Stimulated activated CD8-positive, alpha-beta memory T cell treated with anti-CD3 and anti-CD28 coated beads, Interleukin-7, amount 100 ng/mL, for 4 hours (primary cell): ENCODE measurements at places on chromosomes 2 and 18.

- no peak for DNase-seq
Measured at GRCh38 chr2:1494257-1494656, 81.0 kb downstream of the TPO start.

GRCh38 chr2:203819434-203820133, 48.0 kb upstream of the CTLA4 start:
- DNase-seq: no peak

DNA sequence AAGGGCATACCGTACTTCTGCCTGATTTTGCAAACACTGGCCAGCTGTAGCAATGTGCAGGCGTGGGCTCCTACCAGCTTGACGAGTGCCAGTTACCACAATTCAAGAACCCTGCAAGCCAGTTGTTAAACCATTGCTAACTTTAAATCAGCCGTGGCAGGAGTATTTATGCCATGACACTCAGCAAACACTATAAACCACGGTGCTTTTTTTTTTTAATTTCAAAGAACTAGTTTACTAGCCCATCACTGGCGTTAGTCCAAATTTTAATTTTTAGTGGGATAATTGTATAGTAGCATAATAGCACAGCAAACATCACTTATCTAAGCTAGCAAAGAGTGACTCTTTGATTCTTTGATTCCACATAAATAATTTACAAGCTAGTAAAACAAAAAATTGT, 111.1 kb downstream of the COL4A4 start:
- DNase-seq: no peak

DNA sequence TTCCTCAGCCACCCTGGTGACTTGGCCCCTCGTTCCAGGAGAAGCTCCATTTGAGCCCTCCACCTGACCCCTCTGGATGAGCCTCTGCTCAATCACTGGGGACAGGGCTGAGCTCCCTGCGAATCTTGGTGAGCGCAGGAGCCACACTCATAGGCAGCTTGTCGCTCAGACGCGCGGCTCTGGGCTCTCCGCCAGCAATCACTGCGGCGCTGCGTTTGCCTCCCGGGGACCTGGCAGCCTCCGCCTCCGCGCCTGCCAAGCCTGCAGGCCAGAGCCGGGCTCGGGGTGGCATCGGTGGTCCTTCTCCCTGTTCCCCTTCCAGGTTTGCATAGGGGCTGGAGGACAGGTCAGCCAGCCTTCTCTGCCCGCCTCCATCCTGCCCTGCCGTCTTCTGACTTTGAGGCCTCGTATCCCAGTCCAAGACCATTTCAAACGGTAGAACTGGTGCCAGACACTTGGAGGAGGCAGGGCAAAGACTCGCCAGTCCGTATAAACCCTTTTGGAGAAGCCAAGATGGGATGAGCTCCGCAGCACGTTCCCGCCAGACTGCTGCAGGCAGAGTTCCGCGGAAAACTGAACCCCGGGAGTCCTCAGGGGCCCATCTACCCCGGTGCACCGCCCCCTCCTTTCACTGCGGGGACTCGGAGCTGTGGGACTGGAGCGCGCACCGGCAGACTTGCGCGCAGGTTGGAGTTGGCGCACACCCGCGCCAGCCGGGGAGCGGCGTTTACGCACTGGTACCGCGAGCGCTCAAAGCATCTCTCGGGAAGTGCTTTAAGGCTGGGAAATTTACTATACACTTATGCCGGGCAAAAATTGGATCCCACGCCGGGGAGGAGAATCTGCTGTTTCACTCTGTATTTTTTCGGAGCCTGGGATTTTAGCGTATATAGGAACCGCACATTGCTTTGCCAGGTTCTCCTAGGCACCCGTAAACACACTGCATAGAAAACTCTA, 1.1 kb upstream of the TACR1 start:
- no peak for DNase-seq

GRCh38 chr2:238046725-238047270, 14.0 kb upstream of the SCLY start:
- DNase-seq: no peak

GRCh38 chr2:174972924-174973323, 32.3 kb downstream of the CHN1 start:
- DNase-seq: no peak

DNA sequence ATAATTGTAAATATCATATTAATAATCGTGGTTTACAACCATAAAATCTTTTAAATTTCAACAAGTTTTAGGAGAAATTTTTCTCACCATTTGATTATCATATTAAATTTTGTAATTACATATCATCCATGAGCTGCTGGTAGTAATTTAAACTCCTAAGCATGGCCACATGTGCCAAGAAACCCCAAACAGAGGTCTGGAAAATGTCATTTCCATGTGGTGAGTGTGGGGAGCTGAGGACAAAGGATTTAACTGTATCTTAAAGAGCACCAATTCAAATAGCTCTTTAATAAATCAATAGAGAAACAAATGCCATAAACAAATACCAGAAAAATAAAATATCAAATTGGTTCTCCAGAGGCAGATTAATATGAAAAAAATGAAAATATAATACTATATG, 26.3 kb downstream of the PSME4 start:
- no peak for DNase-seq

GRCh38 chr2:9741110-9741509, 102.2 kb upstream of the TAF1B start:
- DNase-seq: no peak

- DNase-seq: no peak
Measured at GRCh38 chr2:147094077-147094476, 750.8 kb upstream of the ACVR2A start.

DNA sequence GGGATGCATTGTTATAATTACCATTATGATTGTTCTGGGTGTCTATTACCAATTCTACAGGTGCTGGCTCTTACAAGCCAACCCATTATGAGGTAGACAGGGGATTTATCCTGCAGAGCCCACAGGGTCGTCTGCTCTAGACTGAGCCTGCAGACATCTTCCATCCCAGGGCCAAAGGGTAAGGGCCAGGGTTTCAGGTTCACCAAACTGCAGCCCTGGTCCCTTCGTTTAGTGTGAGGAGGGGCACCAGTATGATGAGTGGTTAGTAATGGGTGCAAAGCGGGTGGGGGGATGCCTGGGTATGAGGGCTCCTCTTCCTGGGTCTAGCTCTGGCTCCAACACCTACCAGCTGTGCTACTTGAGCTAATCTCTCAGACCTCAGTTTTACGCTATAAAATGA, 1.2 kb upstream of the ARID5A start:
- no peak for DNase-seq

- no peak for DNase-seq
Measured at GRCh38 chr2:154709215-154709614, 10.7 kb downstream of the KCNJ3 start.

GRCh38 chr2:96427169-96427568, 78.0 kb downstream of the NEURL3 start:
- no peak for DNase-seq

DNA sequence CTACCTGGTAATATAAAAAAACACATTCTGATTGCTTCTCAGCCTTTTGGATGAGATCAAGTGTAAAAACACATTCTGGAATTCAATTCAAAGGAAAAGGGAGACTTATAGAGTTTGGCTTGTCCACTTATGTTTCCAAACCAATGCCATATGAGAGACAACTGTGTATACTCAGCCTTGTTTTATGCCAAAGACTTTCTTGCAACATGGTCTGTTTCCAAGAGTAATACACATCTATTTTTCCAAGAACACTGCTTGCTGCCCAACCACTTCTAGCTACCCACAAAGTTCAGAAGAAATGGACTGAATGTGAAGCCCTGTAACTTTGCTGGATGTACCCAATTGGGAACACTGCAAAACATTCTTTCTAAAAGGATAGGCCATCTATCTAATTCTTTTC, 48.0 kb upstream of the GRB14 start:
- DNase-seq: no peak

GRCh38 chr2:65939687-65940086, 495.2 kb upstream of the MEIS1 start:
- DNase-seq: no peak

- no peak for DNase-seq
Measured at GRCh38 chr2:223306371-223306770, 254.4 kb downstream of the KCNE4 start.

- no peak for DNase-seq
Measured at GRCh38 chr2:166044853-166045483, 82.9 kb downstream of the SCN1A start.

DNA sequence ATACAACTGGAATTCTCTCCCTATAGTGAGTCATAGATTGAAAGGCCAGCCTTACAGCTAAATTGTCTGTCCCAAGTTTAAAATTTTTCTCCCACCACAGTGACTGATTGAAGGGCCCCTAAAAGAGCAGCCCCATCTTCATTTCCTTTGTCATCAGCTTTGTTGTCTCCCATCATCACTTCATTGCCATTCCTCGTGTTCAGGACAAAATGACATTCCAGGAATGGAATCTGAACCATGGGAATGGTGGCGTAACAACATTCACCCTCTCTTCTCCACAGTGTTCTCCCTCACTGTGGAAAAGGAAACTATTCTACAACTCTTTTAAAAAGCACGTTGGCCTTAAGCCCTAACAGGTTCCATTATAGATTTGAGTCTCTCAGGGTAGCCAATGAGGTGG, 52.1 kb downstream of the PSTPIP2 start:
- DNase-seq: no peak

GRCh38 chr2:160220026-160220425, 20.0 kb upstream of the ITGB6 start:
- no peak for DNase-seq

- no peak for DNase-seq
Measured at GRCh38 chr18:6495536-6495935, 80.8 kb upstream of the L3MBTL4 start.
